ENCODE measurements at places on chromosomes 12 and 14.

DNA sequence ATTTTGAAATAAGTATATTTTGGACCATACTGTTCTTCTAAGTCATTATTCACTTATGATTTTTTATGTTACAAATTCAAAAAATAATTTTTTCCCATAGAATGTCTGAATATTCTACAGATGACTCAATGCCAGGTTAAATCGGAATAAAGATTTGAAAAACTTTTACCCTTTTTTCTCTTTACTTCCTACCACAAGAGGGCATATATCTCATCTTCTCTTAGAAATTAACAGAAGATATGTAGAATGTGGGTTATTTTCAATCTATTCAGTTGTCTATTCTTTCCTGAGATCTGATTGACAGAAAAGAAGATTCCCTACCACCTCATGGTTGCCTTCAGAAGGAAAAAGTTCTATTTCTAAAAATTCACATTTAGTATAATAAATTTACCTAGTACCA, 53.0 kb upstream of the KITLG start:
- no peak for DNase-seq

GRCh38 chr12:102920271-102920670, 3.2 kb upstream of the PAH start:
- no peak for DNase-seq

- DNase-seq = no peak
These were observed 4.6 kb upstream of the SYCP3 start for GRCh38 chr12:101743724-101744472.

GRCh38 chr12:124804011-124804621, 59.5 kb downstream of the SCARB1 start:
- DNase-seq = no peak

- DNase-seq = no peak
These were observed 14.9 kb downstream of the SLC38A2 start for GRCh38 chr12:46357438-46358324.

DNA sequence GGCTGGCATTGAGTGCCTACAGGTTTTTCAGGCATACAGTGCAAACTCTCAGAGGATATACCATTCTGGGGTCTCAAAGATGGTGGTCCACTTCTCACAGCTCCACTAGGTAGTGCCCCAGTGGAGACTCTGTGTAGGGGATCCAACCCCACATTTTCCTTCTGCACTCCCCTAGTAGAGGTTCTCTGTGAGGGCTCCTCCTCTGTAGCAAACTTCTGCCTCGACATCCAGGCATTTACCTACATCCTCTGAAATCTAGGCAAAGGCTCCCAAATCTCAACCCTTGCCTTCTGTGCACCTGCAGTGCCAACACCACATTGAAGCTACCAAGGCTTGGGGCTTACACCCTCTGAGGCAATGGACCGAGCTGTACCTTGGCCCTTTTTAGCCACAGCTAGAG, 179.2 kb downstream of the CCDC91 start:
- no peak for DNase-seq

GRCh38 chr12:118420673-118421072, 44.3 kb downstream of the SUDS3 start:
- DNase-seq = no peak

- DNase-seq = no peak
These were observed 94.7 kb upstream of the OR4E1 start for GRCh38 chr14:21768116-21768874.

- no peak for DNase-seq
These were observed 108.7 kb upstream of the NCOR2 start for GRCh38 chr12:124675881-124676713.

DNA sequence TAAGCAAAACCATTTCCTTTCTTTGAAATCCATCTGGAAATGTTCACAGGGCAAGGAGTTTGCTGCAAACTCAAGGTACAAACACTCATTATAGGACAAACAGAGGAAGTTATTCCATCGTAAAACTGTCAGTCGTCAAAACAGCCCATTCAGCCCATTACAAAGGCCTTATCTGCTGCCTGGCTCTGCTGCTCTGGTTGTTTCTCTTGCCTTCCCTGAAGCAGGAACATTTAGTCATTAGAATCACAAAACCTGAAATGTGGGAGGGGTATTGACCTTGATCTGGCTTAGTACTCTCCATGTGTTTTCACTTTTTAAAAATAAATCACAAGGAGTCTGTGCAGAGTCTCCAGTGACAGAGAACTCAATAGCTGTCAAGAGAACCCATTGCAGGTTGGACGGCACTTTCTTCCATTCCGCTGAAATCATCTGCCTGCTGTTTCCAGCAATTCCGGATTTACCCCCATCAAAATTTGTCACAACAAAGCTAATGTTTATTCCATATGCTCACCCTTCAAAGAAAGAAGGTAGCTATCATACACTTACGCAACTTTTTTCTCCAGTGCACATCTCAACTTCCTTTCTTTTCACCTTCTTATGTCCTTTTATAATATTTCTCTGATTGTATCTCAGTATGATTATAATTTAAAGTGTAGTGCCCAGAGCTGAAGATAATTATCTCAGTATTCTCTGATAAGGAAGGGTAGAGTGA, 24.6 kb upstream of the ITPR2 start:
- no peak for DNase-seq

DNA sequence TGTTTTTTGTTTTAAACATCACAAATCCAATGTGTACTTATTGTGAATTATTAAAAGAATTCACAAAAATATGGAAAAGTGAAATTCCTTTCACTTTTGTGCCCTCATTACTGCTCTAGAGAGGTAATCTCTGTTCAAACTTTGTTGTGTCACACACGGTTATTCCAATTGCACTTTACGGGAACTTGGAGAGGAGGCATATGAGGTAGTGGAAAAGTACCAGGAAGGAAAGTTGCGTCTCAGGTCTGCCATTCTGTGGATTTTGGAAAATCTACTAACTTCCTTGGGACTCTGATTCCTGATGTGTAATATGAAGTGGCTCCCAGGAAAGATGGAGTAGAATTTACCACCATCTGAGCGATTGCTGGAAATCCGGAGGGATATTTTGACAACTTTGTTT, 90.9 kb upstream of the DCN start:
- no peak for DNase-seq

- no peak for DNase-seq
These were observed 15.9 kb downstream of the TAOK3 start for GRCh38 chr12:118356809-118357256.

DNA sequence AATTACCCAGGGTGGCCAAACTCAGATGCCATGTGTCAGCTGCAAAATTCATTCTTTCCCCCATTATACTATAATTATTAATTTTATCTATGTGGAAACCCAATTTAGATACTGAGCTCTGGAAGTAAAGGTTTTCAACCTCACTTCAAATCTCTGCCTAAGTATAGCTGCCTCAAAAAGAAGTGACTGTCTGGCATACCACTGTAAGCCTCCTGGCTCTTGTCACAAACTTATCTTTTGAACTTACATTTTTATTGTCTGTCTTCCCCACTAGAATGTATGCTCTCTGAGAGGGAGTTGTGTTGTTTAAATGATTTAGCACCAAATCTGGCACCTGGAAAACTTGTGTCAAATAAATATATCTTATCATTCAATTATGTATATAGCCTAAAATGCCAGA, 16.1 kb upstream of the PRICKLE1 start:
- no peak for DNase-seq

DNA sequence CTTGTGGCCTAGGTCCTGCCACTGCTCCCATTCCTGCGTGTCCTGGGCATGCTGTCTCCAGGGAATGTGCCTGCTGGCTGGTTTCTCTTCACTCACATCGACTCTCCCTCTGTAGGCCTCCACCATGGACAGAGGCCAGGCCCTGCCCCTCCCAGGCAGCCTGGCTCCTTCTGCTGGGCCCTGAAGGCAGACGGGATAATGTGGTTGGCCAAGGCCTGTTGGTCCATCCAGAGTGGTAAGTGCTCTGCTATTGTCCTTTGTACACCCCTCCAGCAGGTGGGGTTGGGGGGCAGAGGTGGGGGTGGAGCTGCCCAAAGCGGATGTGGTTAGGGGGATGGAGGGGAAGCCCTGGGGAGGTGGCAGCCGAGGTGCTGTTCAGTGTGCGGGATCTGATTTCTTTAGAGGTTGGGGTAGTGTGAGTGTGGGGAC, 9.5 kb upstream of the NR4A1 start:
- no peak for DNase-seq

DNA sequence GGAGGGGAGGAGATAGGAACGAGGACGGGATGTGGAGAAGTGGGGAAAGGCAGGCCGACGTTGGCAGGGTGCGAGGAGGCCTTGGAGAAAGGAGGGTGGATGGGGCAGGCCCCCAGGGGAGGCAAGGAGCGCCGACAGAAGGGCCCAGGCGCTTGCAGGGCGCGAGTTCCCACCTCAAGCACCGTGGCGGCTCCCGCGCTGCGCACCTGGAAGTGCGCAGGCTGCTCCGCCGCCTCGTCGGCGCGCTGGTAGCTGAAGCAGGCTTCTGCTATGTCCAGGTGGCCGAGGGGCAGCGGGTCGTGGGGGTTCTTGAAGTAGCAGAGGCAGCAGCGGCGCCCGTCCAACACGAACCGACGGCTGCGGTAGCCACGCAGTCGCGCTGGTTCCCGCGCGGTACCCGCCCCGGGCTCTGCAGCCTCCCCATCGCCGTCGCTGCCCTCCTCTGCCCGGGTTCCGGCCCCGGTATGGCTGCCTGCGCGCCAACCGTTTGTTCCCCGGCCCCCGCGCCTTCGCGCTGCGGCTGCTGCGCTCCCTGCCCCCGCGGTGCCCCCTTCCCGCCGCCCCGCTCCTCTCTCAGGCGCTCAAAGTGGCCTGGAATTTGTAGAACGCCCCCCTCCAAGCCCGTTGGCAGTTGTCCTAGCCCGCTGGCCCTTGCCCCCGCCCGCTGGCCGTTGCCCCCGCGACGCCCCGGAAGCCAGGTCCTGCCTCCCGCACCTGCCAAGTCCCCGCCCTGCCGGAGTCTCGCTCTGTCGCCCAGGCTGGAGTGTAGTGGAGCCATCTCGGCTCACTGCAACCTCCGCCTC, 1.1 kb upstream of the ACTR6 start:
- DNase-seq = peak; percentile 64

DNA sequence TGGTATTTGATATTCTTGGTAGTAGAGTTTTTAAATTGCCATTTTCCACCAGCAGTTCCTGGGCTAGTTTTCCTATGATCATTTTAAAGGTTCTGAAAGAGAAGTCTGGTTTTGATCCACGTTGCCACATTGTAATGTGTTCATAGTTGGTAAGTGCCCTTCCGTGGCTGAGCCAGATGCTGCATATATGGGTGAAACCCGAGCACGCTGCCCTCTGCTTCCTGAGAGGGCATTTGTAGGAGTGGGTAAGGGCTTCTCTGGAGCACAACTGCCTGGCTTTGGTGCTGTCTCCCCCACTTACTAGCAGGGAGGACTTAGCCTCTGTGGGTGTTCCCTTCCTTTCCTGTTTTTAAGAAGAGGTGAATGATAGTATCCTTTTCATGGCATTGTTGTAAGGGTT, 7.1 kb downstream of the SNRNP35 start:
- no peak for DNase-seq

GRCh38 chr12:59699421-59700152, 103.8 kb downstream of the SLC16A7 start:
- no peak for DNase-seq

- no peak for DNase-seq
These were observed 194.1 kb downstream of the MON2 start for GRCh38 chr12:62660756-62661155.

DNA sequence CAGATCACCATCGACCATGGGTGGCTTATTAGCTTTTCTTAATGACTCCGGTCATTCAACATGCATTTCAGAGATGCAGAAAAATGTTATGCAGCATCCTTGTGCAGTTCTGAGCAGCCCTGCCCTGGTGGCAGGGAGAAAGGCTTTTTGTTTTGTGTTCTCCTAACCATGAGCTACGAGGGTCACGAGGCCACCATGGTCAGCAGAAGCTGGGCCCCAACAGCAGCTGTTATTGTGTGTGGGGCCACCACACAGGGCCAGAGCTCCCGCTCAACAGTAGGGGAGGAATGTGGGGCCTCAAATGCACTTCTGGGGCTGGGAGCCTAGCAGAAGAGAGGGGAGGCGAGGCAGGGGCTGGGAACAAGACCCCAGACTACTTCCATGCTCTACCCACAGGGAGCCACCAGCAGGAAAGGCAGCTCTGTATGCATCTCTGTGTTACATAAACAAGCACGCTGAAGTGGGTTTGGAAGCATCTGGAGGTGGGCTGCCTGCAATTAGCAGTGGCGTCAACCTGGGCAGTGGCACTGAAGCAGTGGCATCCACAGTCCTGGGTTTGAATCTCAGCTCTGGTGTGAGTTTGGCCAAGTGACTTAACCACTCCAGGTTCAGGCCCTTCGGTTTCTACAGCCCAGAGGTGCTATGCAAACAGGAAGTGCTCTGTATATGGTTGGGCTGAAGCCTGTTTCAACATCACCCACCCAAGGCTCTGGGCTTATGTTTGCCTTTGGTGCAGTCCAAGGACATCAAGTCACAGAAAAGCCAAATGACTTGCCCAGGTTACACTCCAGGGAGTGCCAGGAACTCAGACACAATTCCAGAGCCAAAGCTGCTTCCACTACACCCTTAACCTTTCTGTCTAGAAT, 16.3 kb downstream of the GLTP start:
- no peak for DNase-seq

DNA sequence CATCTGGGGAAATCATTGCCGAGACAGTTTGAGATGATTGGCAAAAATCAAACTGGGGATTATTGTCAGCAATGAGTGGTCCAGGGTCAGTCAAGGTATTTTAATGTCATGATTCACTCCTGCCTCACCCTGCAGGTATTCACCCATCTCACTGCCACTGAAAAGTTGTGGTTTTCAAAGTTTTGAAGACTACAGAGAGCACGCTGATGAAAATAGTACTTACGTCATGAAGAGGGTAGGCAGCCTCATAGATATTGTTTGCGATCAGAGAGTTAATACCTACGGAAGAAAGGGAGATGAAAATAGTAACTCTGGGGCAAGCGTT, 138.0 kb downstream of the ANO2 start:
- DNase-seq = no peak

- no peak for DNase-seq
These were observed 181.5 kb downstream of the FOXA1 start for GRCh38 chr14:37413504-37414003.

- no peak for DNase-seq
These were observed 119.8 kb downstream of the TBX5 start for GRCh38 chr12:114286145-114286544.

DNA sequence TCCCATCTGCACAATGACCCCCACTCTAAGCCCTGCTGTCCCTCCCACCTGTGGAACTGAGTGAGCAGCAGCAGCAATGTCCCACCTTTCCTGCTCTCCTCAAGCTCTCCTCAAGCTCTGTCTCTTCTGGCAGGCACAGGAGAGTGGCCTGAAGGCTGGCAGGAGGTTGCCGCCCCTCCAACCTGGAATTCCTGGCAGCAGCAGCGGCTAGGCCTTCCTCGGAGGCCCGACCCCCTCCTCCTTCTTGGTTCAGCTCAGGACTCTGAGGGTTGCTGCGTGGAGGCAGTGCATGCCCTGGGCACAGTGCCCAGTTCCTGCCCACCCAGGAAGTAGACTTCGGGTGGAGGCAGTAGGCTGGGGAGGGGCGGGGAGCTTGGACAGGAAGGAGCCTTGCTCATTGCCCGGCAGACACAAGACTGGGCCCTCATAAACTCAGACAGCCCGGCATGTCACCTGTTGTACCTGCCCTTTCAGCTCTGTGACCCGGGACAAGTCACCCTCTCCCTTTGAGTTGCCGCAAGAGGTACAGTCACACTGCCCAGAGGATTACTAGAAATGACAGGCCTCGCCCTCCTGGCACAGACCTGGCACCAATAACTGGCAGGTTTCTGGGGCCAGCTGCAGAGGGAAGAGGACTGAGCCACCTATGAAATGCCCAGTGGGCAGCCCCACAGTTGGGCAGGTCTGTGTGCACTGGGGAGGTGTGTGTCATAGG, 2.1 kb upstream of the SERPINA1 start:
- DNase-seq = no peak

GRCh38 chr12:7144414-7145120, 14.4 kb downstream of the CLSTN3 start:
- no peak for DNase-seq
